Activated CD8-positive, alpha-beta memory T cell treated with anti-CD3 and anti-CD28 coated beads for 1 hour (primary cell): ENCODE measurements at places on chromosomes 4 and X.

DNA sequence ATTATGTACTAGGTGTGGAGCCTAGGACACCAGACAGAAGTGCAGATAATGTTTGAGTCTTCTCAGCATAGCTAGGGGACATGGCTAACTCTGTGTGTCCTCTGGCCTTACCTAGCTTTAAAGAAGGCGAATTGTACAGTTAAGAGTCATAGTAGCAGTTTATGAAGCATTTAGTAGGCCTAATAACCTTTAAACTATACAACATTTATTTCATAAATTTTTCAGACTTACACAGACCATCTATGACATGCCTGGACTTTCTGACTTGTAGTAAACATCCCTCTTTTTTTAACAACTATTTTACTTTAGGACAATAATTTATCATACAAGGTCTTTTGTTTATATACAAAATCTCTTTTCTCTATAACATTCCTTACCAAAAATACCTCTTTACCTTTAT is 37.4 kb downstream of the ETNPPL start:
- DNase-seq: no peak

GRCh38 chrX:114532111-114532805 is 51.6 kb upstream of the HTR2C start:
- no peak for DNase-seq

DNA sequence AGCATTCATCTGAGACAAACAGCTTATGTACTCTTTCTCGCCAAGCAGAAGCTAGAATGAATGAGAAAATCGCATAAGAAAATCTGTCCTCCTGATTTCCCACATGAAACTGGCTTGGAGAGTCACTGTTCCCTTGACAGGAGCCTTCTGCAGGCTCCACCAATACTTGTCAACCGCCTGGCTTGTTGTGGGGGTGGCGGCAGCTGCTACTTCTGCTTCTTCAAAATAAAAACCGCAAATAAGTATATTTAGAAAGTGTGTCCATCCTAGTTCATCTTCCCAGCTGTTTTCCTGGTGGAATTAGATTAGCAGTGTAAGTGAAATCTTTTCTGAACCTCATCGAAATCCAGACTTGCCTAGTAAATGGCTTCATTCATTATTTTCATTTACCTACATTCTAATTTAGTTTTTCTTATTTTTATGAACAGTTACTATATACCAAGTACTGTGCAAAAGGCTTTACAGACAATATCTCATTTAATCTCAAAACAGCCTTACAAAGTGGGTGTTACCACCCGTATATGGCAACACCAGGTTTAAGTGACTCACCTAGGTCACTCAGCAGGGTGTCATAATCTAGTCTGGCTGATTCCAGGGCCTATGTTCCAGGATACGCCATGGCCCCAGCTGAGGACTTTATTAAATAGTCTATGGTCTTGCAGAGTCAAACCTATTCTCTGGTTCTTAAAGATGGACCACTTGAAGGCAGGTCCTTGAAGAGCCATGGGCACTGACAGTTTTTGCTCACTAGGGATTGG is 104.6 kb upstream of the IGFBP7 start:
- no peak for DNase-seq

- DNase-seq: no peak
These were observed 35.2 kb downstream of the SMIM20 start for GRCh38 chr4:25949173-25949748.
